ENCODE measurements at places on chromosomes 12 and 14.

GRCh38 chr12:89901906-89902642 lies 193.4 kb upstream of the ATP2B1 start:
- no peak for DNase-seq

- no peak for DNase-seq
Measured at GRCh38 chr14:63705561-63706070, 22.2 kb downstream of the SGPP1 start.

DNA sequence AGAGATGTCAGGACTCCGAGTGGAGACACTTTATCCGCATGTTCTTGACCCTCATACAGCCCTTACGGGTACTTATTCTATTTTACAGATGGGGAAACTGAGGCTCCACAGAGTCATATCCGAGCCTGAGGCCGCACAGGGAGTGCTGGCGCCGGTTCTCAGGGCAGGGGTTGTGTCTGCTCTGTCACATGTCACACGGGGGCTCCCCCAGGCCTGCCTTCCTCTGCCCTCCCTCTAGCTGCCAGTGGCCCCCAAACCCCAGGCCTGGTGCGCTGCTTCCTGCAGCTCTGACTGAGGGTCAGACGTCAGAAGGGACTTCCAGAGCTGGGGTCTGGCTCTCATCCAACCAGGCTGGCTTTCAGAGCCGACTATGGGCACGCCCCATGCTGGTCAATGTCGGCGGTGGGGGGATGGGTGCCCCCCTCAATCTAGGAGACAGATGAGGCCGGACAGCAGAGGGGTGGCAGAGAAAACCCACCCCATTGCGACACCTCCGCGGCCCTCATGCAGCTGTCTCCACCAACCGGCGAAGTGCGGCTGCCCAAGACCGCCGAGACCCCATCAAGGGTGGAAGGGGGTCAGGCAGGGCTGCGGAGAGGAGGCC lies 811 bp upstream of the INF2 start:
- DNase-seq = peak; percentile 33

- no peak for DNase-seq
Measured at GRCh38 chr12:124979568-124979967, 9.4 kb downstream of the DHX37 start.

GRCh38 chr12:12817616-12818015 lies 4.5 kb downstream of the DDX47 start:
- no peak for DNase-seq

DNA sequence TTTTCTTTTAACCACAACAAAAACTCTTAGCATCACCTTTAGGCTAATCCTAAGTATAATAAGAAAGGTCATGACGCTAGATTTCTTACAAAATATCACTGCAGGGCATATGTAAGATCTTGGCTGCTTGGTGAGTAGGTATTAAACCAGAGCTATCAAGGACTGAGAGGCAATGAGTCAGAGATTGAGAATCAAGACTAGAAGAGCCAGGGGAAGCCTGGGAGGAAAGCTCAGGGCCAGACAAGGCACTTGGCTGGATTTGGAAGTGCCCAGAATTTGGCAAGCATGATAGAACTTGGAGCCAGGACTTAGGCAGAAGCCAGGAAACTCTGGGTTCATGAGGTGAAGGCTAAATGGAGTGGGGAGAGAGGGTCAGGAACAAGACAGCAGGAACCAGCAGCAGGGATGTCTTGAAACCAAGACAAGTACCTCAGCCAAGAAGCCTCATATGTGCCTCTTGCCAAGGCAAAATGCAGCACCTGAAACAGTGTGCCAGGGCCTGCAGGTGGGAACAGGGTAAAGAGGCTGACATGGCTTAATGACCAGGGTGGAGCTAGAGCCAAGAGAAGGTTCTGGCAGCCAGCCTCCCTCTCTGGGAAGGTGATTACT lies 49.9 kb downstream of the PTHLH start:
- DNase-seq = no peak

DNA sequence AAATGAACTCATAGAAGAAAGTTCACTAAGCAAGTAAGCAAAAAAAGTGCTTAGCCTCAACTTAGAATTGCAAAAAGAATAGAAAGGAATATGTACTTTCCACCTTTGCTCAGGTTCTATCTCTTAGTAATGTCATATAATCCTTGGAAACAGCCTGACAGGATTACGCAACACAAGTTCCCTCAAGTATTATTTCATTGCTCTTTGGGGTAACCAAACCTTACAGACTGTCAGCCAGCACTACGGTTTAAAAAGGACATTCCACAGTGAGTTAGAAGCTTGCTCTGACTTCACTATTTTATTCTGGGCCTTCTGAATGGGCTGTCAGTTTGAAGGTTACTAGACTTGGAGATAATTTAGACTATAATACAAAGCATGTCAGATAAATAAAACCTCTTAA lies 264.0 kb downstream of the ATXN7L3B start:
- DNase-seq = no peak

- DNase-seq = peak; percentile 71
Measured at GRCh38 chr12:70365648-70366518, at the start of gene KCNMB4. Gene KCNMB4 (plus strand): TSS chr12:70366290. CDS start chr12:70366735, 445 bp downstream.

DNA sequence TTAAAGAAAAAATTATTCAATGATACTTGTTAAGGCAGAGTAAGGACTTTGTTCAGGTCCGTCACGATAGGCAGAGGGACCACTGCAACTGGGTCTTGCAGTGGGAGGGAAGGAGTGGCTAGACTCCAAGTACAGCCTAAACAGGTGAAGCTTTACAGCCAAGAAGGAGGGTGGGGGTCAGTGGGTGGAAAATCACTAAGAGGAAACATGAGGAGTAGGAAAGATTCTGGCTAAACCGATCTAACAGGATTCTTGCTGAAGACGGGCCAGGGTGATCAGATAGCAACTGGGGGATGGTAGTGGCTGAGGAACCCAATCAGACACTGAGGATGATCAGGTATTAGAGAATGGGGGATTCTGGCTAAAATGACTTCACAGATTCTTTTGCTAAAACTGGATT lies 100.2 kb downstream of the TTC7B start:
- DNase-seq = no peak

GRCh38 chr12:11822081-11822834 lies 172.8 kb downstream of the ETV6 start:
- no peak for DNase-seq

GRCh38 chr14:92670160-92670559 lies 78.3 kb downstream of the LGMN start:
- DNase-seq = no peak

DNA sequence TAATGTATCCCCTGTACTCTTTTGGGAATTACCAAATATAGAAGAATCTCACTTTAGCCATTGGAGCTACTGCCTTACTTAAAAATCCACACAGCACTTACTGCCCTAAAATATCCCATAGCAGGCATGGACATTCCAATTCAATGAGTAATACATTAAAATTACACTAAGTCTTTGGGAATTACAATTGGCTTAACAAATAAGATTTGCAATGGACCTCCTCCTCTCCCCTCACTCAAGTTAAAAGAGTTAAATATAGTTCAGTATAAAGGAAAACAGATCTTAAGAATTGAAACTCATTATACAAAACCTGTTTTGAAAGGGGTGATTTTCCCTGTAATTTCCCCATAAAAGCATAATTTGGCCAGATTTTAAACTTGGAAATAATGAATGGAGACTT lies 477.1 kb downstream of the SLC16A7 start:
- DNase-seq = no peak

DNA sequence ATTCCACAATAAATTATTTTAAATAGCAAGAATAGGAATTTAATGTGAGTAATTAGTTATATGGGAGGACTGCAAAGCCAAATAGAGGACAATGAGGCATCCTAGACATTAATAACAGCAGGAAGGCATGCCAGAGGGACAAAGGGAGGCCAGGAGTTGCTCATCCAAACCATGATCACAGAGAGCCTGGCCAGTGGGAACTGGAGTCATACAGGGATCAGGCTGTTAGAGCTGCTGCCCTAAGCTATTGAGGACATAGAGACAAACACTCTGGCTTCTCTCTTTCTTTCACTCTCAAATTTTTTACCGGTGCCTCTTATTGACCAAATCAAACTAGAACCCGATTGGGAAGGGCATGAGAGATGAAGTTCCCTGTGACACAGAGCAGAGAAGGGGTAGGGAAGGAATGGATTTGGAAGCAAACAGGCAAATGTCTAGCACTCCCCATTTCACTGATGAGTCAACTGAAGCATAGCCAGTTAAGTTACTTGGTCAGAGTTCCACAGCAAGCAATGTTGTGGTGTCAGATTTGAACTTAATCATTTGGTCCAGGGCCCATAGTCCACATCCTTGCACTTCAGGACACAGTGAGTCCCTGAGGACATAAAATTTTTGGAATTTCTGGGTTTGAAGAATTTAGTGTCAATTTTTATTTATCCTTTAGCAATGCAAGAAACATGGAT lies 17.9 kb upstream of the CFAP54 start:
- no peak for DNase-seq

DNA sequence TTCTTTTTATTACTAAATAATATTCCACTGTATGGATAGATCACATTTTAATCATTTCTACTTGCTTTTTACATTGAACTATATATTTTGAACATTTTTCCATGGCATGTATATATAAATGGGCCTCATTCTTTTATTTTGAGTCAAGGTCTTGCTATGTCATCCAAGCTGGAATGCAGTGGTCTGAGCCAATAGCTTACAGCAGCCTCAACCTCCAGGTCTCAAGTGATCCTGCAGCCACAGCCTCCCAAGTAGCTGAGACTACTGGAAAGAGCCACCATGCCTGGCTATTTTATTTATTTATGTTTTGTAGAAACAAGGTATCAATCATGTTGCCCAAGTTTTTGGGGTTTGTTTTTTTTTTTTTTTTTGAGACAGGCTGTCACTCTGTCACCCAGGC lies 7.6 kb downstream of the FCF1 start:
- DNase-seq = no peak

DNA sequence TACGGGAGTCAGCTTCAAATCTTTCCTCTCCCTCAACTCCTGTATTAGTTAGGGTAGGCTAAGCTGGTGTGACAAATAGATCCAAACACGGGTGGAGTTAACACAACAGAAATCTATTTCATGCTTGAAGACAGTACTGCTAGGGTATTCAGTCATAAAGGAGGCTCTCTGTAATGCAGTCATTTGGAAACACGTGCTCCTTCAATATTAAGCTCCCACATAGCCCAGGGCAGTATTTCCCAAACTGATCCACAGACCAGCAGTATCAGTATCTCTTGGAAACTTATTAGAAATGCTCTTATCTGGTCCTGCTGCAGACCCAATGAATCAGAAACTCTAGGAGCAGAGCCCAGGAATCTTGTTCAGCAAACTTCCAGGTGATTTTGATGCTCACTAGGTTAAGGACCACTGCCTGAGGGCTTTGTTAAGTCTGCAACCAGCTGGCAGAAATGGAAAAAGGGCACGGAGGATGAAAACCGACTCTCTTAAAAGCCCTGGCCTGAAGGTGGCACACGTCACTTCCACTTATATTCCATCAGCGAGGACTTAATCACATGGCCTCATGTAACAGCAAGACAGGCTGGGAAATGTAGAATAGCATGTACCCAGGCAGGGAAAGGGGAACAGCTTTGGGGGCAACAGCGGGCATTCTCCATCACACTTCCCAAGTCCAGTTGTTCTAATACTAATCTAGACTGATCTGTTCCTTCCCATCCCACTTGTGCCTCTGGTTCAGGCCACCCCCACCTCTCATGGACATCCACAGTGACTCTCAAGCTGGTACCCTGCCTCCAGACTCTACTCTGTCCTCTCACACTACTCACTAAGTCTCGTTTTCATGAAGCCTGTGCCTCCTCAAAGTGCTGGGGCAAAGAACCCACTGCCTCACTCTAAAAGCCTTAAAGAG lies 38.2 kb upstream of the RIC8B start:
- no peak for DNase-seq

GRCh38 chr14:20878695-20879094 lies 12.5 kb upstream of the RNASE3 start:
- DNase-seq = no peak

DNA sequence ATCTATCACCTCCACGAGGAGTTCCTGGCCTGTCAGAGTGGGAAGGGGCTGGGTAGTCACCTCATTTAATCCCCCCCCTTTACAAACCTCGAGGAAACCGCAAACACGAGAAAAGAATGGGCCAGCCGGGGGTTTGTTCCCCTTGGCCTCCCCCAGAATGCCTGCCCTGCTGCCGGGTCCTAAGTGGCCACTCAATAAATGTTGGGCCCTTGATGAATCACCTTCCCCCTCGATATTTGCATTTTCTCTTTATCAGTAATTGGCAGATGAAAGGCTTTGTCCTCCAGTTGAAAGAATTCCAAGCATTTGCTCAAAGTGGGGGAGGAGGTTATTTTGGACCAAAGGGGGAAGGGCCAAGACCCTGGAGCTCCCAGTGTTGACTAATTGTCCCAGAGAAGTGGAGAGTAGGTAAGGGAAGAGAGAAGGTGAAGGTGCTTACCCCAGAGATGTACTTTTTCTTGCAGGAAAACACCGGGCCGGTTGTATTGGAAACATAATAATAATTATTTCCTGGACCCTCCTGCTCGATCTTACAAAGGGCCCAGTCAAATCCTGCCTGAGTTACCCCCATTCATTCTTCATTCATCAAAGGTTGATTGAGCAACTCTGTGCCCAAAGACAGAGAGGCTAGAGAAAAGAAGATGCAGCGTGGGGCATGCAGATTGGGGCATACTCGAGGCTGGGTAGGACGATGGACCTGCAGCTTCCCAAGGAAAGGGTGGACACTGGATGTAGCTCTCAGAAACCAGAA lies 1.9 kb upstream of the KDM2B start:
- DNase-seq = no peak

GRCh38 chr14:79466938-79467527 lies 744.3 kb downstream of the DIO2 start:
- no peak for DNase-seq

- no peak for DNase-seq
Measured at GRCh38 chr12:48693572-48693971, 11.5 kb upstream of the KANSL2 start.

DNA sequence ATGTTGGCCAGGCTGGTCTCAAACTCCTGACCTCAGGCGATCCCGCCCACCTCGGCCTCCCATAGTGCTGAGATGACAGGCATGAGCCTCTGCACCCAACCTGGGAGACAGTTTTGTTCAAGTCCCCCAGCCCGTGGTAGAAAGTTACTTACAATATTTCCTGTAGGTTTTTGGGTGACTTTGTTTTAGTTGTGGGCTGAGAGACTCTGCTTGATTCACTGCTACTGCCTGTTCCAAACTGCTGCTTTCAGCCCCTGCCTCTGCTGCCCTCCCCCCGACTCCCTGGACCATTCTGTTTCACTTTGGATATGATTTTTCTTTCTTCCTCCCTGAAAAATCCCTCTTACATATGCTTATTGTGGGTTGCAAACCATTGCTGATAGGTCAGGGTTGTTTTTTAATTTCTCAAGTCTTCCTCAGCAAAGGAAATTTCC lies 13.4 kb upstream of the PCNX1 start:
- DNase-seq = no peak

DNA sequence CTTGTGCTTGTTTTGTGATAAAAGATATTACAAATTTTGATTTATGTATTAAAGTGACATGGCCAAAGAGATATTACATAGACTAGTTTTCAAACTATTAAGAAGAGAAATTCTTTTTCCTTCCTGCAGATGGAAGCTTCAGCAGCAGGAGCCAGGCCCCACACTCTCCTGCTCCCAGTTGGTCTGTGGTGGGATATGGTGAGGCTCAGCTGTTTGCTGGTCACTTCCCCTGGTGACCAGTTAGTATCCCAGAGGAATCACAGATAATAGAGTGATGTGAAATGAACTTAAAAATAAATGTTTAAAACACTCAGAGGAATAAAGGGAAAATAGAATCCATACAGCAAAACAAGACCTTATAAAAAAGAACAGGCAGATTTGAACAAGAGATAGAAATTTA lies 154.7 kb downstream of the KTN1 start:
- DNase-seq = no peak
